Caco-2 (cell line): ENCODE measurements at places on chromosomes 4 and X.

DNA sequence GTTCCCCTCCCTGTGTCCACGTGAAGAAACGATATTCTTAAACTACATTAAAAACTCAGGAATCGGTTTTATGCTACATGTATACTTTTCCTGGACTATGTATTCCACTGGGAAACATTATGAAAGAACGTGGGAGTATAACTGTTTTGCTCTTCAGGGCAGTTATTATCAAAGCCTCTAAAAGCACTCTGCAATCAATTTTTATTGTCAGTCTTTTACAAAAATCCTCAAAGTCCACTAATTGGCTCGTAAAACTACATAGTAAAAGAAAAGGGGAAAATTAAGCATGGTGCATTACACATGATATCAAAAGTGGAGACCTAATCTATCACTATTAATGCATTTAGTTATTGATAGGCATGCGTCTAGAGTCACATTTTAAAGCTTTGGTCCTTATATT lies 11.4 kb upstream of the CFAP299 start:
- no peak for DNase-seq
- H3K4me3 ChIP-seq: no peak overlapping the region
- H3K27me3 ChIP-seq: no peaks in the 10 kb centered on the region
- no peaks in the 10 kb centered on the region for H3K36me3 ChIP-seq
- no peak overlapping the region for H3K27ac ChIP-seq

DNA sequence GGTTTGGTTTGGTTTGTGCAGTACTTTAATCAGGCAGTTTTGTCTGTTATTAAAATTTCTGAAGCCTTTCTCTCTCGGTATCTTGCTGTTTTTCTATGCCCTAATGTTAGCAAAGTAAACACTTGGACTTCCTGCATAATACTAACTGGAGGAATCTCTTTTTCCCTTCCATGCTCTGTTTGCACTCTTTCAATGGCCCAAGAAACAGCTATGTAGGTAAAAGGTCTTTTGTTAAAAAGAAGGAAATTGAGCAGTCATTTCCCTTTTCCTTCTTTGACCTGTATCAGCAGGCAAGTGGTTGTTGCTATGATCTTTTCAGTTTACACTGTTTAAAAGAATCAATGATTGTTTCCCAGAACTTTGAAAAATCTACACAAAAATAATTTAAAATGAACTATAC lies 82.7 kb downstream of the CCSER1 start:
- H3K4me1 ChIP-seq: peaks cover under 1% of the 10 kb centered on the region
- no peaks in the 10 kb centered on the region for H3K36me3 ChIP-seq
- DNase-seq: no peak
- H3K27ac ChIP-seq: no peak overlapping the region
- H3K4me3 ChIP-seq: no peak overlapping the region
- H3K27me3 ChIP-seq: no peaks in the 10 kb centered on the region

DNA sequence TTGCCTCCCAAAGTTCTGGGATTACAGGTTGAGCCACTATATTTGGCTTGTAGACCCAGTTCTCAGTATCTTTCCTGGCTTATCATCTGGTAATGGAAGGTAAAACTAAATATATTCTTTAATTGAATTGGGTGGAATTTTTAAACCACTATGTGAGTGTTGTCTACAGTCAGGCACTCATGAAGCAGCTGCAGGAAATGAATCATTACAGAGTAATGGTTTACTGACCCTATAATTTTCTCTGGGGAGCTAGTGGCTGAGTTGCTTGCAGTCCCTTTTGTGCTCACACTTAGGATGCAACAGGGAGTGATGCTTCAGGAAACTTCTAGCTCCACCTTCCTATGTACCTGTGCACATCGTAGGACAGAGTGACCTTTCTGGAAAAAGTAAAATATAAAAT lies 4.1 kb upstream of the UGT2B7 start:
- no peak overlapping the region for H3K27ac ChIP-seq
- H3K36me3 ChIP-seq: no peaks in the 10 kb centered on the region
- H3K4me3 ChIP-seq: no peak overlapping the region
- no peak for DNase-seq
- H3K4me1 ChIP-seq: peaks cover 22% of the 10 kb centered on the region

DNA sequence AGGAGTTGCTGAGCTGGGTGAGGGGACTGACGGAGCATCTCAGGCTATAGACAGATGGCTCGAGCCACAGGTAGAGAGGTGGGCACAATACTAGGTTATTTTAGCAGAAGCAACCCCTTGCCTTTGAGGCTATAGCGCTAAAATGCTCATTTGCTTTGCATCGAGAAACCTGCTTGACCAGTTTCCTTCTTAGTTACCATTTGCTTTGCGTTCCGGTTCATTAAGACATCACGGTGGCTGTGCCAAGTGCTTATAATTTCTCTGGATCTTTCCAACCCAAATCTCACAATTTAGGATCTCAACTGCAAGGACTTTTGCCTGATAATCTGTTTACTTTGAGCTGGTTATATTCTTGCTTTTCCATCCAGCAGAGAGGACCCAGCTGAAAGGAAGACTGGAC lies 40.8 kb downstream of the DLG3 start:
- H3K27ac ChIP-seq: no peak overlapping the region
- no peaks in the 10 kb centered on the region for H3K4me1 ChIP-seq
- no peaks in the 10 kb centered on the region for H3K27me3 ChIP-seq
- no peak overlapping the region for H3K4me3 ChIP-seq
- no peak for DNase-seq
